ENCODE measurements at places on chromosomes 3 and 15. TPM values are rescaled to one million over a fixed set of nuclear protein-coding genes. Genes with fewer than 3 reads are reported as not detected.

Gene FOXB1
- 0.77 TPM for total RNA-seq

Gene ZNF620
- 3.6 TPM for total RNA-seq

Gene SNX22
- total RNA-seq, result 0.77 TPM

Gene MORC1
- total RNA-seq, result not detected

Gene CTXN2
- 0.11 TPM for total RNA-seq

Gene TMEM207
- not detected for total RNA-seq

Gene AGTR1
- not detected for total RNA-seq

Gene HEG1
- 5.5 TPM for total RNA-seq

Gene SV2B
- total RNA-seq, result 0.13 TPM

Gene ZDHHC19
- total RNA-seq, result not detected

Gene SLC51A
- total RNA-seq, result not detected

Gene VIPR1
- total RNA-seq, result 1.9 TPM

Gene LHFPL4
- not detected for total RNA-seq

Gene KCNAB1
- not detected for total RNA-seq

Gene ITGB5
- 1.1 TPM for total RNA-seq

Gene SNTN
- total RNA-seq, result not detected

Gene CCDC14
- total RNA-seq, result 32.4 TPM

Gene RASGRP1
- 118 TPM for total RNA-seq

Gene RPS27L
- total RNA-seq, result 187 TPM

Gene BNC1
- total RNA-seq, result not detected

Gene PP2D1
- not detected for total RNA-seq

Gene PLCL2
- total RNA-seq, result 15.1 TPM

Gene ITIH1
- total RNA-seq, result not detected

Gene C3orf70
- total RNA-seq, result not detected

Gene ISG20
- total RNA-seq, result 34.9 TPM

Gene LARP6
- 0.26 TPM for total RNA-seq

Gene PPM1L
- 2.1 TPM for total RNA-seq

Gene TTC21A
- 2.7 TPM for total RNA-seq

Gene TRA2B
- 158 TPM for total RNA-seq

Gene HHATL
- not detected for total RNA-seq

Gene FBXL2
- total RNA-seq, result 0.11 TPM

Gene KLF15
- total RNA-seq, result 0.16 TPM

Gene HIGD2B
- 0.32 TPM for total RNA-seq

Gene ANKRD63
- not detected for total RNA-seq

Gene KLHL6
- total RNA-seq, result 33.5 TPM

Gene CAND2
- total RNA-seq, result 0.85 TPM

Gene RNF7
- total RNA-seq, result 80.2 TPM

Gene FETUB
- total RNA-seq, result not detected

Gene SLC22A13
- 1.5 TPM for total RNA-seq

Gene PLSCR2
- not detected for total RNA-seq

Gene HESX1
- 0.71 TPM for total RNA-seq

Gene HTR3E
- not detected for total RNA-seq

Gene FOXL2
- total RNA-seq, result not detected

Gene REC114
- total RNA-seq, result not detected

Gene NME9
- total RNA-seq, result 6.8 TPM

Gene ARPIN
- total RNA-seq, result not detected

Gene CEP152
- 34.0 TPM for total RNA-seq

Gene CFAP92
- total RNA-seq, result 0.50 TPM

Gene FAM174B
- 7.0 TPM for total RNA-seq

Gene C3orf85
- total RNA-seq, result not detected

Gene CP
- total RNA-seq, result not detected

Gene AMT
- total RNA-seq, result 2.5 TPM

Gene CCDC9B
- 0.78 TPM for total RNA-seq

Gene CDHR4
- total RNA-seq, result 0.40 TPM

Gene RNU5B-1
- total RNA-seq, result 14.1 TPM

Gene NEIL1
- total RNA-seq, result 56.7 TPM

Gene ADAMTS17
- 1.1 TPM for total RNA-seq

Gene GOLGA8T
- total RNA-seq, result not detected

All from activated T-helper 17 cell treated with anti-CD3 and anti-CD28 coated beads, Interleukin-2, amount 50 U/mL, for 72 hours (primary cell).